Activated CD8-positive, alpha-beta memory T cell treated with anti-CD3 and anti-CD28 coated beads for 1 hour (primary cell): ENCODE measurements at places on chromosomes 2 and 18.

DNA sequence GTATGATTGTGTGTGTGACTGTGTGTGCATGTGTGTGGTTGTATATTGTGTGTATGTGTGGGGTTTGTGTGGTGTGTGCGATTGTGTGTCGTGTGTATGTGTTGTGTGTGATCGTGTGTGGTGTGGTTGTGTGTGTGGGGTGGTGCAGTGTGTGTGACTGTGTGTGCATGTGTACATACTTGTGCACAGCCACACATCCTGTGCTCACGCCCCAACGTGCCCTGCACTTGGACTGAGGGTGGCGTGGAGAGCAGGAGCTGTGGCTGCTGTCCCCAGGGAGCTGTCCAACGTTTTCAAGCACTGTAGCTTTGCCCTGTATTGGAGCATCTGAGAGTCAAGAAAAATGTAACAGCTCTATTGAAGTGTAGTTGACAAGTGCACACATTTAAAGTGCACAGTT lies 243.2 kb upstream of the HDAC4 start:
- DNase-seq, result no peak

GRCh38 chr18:41490861-41491260 lies 464.2 kb upstream of the PIK3C3 start:
- no peak for DNase-seq

- DNase-seq, result no peak
These were observed 81.0 kb upstream of the RBM44 start for GRCh38 chr2:237717366-237718276.

DNA sequence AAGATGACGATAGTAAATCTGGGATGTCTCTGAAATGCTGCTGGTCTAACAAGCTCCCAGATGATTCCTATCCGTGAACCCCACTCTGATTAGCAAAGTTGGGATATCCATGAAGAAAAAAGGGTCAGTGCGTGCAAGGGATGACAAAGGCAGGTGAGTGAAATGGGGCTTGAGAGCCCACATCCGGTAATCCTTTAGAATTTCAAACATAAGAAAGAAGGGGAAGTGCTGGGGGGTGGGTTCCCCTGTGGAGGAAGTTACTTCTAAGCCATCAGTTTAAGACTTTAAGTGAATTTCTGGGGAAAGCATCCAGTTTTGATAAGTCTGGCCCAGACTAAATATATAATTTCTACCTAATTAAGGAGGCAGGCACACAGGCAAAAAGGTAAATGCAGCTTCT lies 209.5 kb downstream of the DPP10 start:
- DNase-seq, result no peak

GRCh38 chr2:27776097-27776496 lies 4.6 kb downstream of the MRPL33 start:
- no peak for DNase-seq

DNA sequence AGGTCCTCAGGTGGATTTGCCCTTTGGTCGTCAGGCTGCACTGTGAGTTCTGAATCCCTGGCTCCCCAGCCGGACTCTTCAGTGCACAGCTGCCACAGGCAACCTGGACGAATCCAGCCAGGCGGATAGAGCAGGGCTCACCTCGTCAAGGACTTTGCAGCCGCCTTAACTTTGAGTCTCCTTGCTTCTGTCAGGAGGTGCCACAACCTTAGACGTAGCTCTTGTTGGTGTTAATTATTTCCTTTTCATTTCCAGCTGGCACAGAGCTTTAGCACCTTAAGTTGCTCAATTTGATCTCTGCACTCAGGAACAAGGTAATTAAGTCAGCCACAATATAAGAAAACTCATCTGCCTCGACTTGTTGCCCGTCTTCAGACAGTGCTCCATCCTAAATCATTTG lies 17.7 kb downstream of the SMIM21 start:
- DNase-seq, result no peak

DNA sequence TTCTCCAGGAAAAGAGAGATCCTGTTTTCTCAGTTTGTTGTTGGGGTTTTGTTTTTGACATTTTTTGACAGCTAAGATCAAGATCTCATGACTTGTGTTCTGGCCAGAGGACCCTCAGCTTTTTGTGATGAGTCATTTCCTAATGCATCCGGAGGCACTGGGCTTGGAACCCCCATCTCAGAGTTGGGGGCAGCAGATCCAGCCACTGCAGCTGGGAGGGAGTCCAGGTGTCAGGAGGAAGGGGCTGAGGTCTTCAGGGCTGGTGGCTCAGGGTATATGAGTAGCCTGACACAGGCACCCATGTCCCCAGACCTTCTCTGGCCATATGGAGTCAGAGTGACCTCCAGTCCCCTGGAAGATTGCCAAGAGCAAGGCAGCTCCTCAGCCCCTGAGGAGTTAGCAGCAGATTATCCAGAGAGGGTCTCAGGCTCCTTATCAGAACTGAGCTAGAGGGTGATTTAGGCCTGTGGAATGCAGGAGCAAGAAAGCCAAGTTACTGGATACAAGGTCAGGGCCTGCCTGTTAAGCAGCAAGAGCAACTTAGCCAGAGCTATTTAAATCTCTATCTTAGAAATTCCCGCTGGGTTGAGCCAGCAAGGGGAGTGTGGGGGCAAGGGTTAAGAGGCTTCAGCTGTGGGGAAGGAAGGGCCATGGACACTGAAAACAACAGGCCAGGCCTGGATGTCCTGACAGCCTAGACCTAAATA lies 62.4 kb downstream of the TANC1 start:
- DNase-seq, result no peak
